Activated T-helper 1 cell treated with anti-CD3 and anti-CD28 coated beads, Interleukin-2, amount 50 U/mL, for 16 hours (primary cell): ENCODE measurements at places on chromosomes 5 and 9.
A peak's percentile ranks its signal among the peaks of the same experiment; 100 is the strongest.

- peak; percentile 1 for DNase-seq
Measured at GRCh38 chr9:93676310-93677047, 100.1 kb downstream of the PHF2 start.

DNA sequence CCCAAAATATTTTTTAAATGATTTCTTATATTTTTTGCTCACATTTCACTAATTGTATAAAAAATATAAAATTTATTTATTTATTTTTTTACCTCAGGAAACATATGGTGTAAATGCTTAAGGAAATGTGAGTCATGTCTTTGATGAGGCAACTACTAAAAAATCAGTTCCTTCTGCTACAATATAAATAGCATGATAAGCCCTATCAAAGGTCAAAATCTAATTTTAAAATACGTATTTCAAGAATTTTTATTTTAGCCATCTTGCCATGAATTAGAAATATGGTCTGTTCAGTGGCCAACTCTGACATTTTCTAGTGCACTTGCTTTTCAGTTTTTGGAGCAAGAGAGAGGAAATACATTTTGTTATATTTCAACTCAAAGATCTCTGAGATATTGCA, 50.5 kb downstream of the PDE4D start:
- DNase-seq, result no peak

GRCh38 chr5:157547941-157548512, 27.5 kb downstream of the ADAM19 start:
- no peak for DNase-seq

GRCh38 chr9:37921546-37922300, 17.8 kb upstream of the SLC25A51 start:
- no peak for DNase-seq

DNA sequence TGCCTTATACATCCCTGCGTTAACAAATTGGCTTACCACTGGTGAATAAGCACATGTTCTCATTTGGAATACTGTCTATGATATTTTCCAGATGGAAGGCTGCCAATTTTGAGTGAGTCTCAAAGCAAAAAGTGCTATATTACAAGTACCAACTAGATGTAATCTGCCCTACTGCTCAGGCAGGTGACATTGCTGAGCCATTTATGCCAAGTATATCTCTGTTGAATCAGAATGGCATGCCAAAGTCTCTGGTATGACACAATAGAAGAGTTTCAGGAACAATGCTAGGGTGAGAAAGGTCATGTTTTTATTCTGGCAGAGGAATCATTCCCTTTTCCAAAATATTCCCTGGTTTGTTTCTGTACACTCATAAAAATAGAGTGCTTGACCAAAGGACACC, 356.5 kb downstream of the CDH9 start:
- no peak for DNase-seq

GRCh38 chr5:134019636-134020035, 14.9 kb upstream of the VDAC1 start:
- DNase-seq, result no peak

DNA sequence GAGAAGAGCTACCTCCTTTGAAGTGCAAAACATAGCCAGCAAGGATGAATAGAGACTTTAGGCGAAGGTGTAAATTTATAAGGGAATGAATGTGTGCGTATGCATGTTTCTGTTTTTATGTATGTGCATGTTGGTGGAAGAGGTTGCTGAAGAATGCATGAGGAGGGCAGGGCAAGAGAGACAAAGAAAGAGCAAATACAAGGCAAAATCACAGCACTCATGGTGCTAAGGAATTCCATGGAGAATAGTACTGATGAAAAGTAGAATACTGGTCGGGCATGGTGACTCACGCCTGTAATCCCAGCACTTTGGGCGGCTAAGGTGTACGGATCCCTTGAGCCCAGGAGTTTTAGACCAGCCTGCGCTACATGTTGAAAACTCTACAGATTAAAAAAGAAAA, 762.1 kb upstream of the PTPRD start:
- no peak for DNase-seq
